Stimulated activated CD4-positive, alpha-beta T cell treated with anti-CD3 and anti-CD28 coated beads, Interleukin-1b, Interleukin-23, amount 100 ng/mL, for 1 hour (primary cell): ENCODE measurements at places on chromosomes 1 and 21.
A peak's percentile ranks its signal among the peaks of the same experiment; 100 is the strongest.

GRCh38 chr1:30786264-30786991 is 28.9 kb upstream of the LAPTM5 start:
- DNase-seq, result no peak

GRCh38 chr1:1177452-1178206 is 3.9 kb downstream of the TTLL10 start:
- DNase-seq, result no peak

- DNase-seq, result no peak
Measured at GRCh38 chr1:32421775-32422174, 27.5 kb upstream of the BSDC1 start.

DNA sequence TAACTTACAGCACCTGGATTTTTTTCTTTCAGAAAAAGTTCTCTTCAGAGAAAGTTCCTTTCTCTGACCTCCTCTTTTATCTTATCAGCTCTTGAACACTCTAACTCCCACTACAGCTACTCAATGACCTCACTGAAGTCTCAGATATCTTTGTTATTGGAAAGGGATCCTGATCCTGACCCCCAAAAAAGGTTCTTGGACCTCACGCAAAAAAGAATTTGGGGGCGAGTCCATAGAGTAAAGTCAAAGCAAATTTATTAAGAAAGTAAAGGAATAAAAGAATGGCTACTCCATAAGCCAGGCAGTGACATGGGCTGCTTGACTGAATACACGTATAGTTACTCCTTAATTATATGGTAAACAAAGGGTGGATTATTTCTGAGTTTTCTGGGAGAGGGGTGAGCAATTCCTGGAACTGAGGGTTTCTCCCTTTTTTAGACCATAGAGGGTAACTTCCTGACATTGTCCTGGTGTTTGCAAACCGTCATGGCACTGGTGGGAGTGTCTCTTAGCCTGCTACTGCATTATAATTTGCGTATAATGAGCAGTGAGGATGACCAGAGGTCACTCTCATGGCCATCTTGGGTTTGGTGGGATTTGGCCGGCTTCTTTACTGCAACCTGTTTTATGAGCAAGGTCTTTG is 44.2 kb downstream of the WDR64 start:
- no peak for DNase-seq

- peak; percentile 63 for DNase-seq
Measured at GRCh38 chr1:27365372-27366112, 1.2 kb downstream of the MAP3K6 start.

- DNase-seq, result no peak
Measured at GRCh38 chr1:167824163-167824794, 89.7 kb downstream of the ADCY10 start.

DNA sequence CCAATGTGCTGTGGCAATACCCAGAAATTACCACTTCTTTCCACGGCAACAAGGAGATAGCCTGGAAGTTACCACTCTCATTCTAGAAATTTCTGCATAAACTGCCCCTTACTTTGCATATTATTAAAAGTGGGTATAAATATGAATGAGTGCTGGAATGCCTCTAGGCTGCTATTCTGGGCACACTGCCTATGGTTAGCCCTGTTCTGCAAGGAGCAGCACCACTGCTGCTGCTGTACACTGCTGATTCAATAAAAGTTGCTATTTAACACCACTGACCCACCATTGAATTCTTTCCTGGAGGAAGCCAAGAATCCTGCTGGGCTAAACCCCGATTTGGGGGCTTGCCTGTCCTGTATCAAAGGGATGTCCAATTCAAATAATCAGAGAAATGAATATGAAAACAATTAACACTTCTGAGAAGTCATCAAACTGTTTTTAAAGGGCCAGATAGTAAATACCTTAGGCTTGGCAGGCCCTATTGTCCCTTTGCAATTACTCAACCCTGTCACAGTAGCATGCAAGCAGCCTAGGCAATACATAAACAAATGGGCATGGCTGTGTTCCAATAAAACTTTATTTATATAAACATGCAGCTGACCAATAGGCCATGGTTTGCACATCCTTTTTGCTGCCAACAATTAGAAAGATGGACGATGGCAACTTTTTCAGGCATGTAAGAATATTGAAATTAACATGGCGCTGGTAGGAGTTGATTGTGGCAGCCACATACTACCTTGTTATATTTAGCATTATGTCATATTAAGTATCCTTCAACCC is 369.4 kb upstream of the B3GALT2 start:
- no peak for DNase-seq

GRCh38 chr21:42467140-42467983 is 28.7 kb downstream of the RSPH1 start:
- DNase-seq, result no peak

DNA sequence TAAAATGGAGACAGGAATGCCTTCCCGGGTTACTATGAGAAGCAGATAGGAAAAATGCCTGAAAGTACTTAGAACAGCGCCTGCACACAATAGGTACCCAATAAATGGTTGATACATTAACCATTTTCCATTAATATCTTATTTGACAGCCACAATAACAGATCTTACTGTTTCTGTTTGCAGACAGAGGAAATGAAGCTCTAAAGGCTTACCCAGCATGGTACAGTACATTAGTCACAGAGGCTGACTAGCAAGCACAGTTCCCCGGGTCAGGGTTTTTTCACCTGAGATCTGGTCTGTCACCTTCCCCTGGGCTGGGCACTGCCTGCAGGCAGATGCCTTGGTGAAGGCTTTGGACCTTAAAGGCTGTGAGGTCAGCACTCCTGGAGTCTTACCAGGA is 2.9 kb downstream of the TRIM63 start:
- no peak for DNase-seq

GRCh38 chr21:32813265-32813903 is 41.8 kb upstream of the PAXBP1 start:
- DNase-seq, result no peak

GRCh38 chr1:203402629-203403337 is 51.9 kb upstream of the FMOD start:
- DNase-seq, result no peak

DNA sequence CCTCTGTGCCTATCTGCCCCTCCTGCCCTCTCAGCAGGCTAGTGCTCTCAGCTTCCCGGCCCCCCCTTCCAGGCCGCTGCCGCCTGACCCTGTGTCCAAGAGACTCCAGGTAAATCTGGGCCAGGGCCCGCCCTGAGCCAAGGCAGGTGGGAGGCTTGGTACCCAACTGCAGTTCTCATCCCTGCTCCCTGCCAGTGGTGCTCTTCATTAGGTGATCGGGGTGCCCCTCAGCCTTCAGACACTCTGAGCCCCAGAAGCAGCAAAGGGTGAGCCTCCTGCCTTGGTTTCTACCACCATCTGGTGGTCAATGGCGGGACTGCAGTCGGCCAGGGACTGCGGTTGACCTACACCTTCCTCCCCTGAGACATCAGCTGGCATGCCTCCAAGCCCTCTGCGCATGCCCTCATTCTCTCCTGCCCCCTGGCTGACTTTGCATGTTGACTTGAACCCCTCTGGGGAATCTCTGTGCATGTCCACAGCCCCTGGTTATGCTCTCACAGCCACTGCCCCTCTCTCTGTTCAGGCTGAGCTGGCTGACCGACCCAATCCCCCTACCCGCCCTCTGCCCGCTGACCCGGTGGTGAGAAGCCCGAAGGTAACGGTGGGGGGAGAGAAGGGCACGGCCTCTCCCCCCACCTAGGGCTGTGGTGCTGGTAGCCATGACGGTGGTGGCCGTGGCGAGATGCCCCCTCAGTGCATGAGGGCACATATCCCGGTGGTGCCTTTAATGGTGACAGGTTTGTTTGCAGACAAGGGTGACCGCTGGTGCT is 2.0 kb upstream of the EFNA4 start:
- peak; percentile 88 for DNase-seq

GRCh38 chr1:239858057-239858456 is 233.6 kb upstream of the FMN2 start:
- DNase-seq, result no peak

DNA sequence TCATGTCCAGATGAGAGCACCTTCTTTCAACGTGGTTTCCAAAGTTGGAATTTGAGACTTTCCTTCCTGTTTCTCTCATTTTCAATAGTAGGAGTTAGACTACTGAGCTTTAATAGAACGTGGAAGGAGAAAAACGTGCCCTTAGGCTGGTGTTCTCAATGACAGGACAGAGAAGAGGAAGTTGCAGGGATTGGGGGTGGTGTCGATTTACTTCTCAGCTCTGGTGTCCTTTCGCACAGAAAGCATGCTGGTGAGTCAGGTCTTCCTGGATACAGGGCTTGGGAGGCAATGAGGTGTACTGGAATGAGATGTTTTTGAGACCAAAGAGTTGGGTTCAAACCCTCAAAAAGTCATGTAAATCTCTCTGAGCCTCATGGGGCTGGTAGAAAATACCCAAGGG is 67.1 kb downstream of the HIVEP3 start:
- no peak for DNase-seq

DNA sequence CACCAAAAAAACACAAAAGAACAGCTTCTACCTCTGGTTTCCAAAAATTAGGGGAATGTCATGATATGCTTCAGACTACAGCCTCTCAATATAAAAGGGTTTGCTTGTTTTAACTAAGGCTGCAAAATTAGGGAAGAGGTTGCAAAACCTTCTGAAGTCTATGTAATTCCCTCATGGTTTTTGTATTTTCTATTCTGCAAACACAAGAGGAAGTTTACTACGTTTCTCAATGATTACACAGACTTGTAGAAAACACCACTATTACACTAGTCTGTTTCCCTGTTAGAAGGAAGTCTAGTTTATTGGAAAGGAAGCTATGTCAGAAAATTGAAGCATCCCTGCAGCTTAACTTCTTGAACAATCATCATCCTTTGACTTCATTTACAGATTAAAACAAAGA is 229.7 kb upstream of the FMN2 start:
- DNase-seq, result no peak

GRCh38 chr1:103218821-103219220 is 110.5 kb upstream of the COL11A1 start:
- no peak for DNase-seq

GRCh38 chr21:22754746-22755145 is 1756.5 kb downstream of the NCAM2 start:
- DNase-seq, result no peak
